ENCODE measurements at places on chromosomes 13 and 19. TPM values are rescaled to one million over a fixed set of nuclear protein-coding genes. Genes with fewer than 3 reads are reported as not detected.
A peak's percentile ranks its signal among the peaks of the same experiment; 100 is the strongest.

DNA sequence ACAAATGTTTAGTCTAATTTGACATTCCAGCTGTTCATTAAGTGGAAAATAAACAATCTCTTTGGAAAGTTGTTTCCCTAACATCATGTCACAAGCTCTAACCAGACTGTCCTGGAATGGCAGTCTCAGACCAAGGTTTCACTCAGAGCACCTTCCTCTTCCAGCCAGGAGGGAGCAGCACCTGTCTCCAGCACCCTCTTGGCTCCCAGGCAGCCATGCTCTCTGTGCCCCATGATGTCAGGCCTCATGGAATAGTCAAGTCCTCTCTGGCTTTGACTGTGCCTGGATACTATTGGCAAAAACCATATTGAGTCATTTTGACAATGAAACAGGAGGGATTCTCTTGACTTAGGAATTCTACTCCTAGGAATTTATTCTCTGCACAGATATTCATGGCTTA lies 171.4 kb downstream of the OXGR1 start:
- DNase-seq = no peak

- DNase-seq = no peak
These were observed 195.7 kb upstream of the UBL3 start for GRCh38 chr13:30045916-30046704.

- DNase-seq = no peak
These were observed 24.3 kb downstream of the GPX4 start for GRCh38 chr19:1128106-1128505.

Gene NOVA2
- total RNA-seq = not detected

DNA sequence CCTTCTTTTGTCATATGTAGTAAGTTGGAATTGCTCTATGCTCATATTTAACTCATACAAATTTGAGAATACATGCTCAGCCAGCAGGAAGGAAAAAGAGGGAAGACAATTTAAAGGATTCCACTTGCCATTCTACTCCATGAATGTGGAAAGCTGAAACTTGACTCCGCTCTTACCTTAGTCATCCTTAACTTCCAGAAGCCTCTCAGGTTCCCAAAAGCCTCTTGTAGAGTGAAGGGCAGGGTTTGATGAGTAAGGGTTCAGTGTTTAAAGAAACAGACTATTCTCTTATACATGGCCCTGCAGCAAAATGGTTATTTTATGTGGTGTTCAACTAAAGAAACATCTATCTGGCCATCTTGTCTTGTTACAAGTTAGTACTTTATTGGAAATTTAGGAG lies 27.1 kb downstream of the FAM124A start:
- DNase-seq = no peak

- no peak for DNase-seq
These were observed 166.2 kb downstream of the FGF14 start for GRCh38 chr13:102235689-102236088.

DNA sequence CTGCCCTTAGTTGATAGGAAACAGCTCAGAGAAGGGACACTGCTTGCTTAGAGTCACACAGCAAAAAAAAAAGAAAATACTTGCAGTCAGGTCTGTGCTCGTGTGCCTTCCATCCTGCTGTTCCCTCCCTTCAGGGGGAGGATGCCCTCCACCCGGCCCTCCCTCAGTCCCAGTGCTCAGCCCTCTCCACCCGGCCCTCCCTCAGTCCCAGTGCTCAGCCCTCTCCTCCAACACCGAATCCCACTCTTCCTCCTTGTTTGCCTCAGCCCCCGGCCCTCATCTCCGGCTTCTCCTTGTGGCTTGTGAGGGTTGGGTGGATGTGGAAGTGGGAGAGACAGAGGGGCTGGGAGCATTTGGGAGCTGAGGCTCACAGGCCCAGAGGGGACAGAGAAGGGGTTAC lies 5.8 kb downstream of the TFPT start:
- no peak for DNase-seq

DNA sequence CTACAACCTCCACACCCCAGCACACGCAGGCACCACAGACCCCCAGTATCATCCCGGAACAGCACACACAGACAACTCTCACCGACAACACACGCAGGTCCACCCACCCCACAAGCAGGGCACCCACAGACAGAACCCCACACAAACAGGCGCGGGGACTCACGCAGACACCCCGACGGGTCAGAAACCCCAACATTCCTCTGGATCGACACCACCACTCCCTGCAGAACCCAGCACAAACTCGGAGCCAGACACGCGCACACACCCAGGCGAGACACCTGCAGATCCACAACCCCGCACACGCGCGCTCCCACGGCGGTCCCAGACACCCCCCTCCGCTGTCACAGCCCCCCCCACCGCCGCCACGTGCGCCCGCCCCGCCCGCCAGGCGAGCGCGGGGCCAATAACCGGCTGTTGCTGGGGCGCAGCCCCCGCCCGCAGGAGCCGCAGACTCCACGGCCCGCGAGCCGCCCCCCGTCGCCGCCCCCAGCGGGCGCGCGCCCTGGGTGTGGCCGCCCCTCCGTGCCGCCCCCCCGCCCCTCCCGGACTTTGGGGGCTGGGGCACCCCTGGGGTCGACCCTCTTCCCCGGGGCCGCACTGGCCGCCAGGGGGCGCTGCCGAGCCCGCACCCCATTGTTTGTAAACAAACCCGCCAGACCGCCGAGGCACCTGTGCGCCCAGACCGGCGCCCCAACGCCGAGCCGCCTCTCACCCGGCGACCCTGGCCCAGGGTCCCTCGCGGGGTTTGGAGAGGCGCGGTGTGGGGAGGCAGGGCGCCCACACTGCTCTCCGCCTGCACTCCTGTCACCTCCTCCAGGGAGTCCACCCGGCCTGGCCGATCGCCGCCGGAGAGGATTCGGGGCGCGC lies 712 bp downstream of the BBC3 start:
- peak; percentile 81 for DNase-seq

DNA sequence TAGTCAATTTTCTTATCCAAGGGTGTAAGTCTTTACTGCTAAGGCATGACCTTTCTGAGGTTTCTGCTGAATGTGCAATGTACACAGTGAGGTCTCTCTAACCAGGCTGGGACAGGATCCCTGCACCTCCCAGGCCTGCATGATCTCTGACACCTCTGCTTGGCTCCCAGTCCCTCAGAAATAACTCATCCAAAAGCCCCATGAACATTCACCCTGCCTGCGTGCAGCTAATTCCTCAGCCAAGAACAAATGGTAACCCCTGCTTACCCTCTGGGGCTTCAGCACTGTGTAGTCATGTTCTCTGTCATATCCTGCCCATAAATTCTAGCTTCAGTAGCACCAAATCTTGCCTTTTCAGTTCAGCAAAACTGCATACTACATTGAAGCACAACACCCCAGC lies 1146.3 kb upstream of the MIR17HG start:
- DNase-seq = no peak

DNA sequence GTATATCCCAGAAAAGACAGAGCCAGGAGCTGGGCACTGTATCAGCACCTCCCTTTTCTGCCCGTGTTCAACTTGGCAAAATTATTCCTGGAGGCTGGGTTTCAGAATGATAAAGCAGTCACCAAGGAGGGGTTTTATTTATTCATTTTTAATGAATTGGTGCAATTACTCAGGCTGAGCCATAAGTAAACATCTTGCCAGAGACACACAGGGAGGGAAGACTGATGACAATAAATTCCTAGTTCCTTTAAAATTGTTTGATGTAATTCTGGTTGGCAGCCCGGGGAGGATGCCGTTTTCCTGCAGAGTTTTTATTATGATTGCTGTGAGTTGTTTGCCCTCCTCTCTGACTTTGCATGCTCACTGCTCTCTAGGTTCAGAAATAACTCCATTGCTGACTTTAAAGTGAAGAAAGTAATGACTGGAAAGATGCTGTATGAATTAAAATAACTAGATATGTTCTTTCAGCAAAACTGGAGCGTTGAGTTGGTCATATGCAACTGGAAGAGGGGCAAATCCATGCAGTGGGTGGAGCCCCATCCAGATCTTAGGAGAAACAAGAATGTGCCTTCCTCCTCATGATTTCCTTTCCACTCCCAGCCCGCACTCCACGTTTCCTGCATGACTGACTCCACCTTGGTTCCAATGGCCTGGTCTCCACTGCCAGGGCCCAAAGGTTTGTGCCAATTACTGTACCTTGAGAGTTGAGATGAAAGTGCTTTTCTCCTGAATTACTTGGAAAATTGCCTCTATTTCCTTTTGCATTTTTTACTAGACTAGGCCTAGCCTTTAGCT lies 182.1 kb downstream of the RFC3 start:
- no peak for DNase-seq

Gene GPR18
- 2.4 TPM for total RNA-seq

Data from activated naive CD4-positive, alpha-beta T cell treated with anti-CD3 and anti-CD28 coated beads for 36 hours (primary cell).